ENCODE measurements at places on chromosomes 6 and 20. TPM values are rescaled to one million over a fixed set of nuclear protein-coding genes. Genes with fewer than 3 reads are reported as not detected.

Gene RBBP8NL
- total RNA-seq = not detected

Gene OTOR
- not detected for total RNA-seq

Gene PRDM13
- not detected for total RNA-seq

Gene PHACTR3
- not detected for total RNA-seq

Gene DNPH1
- 42.5 TPM for total RNA-seq

Gene HCRTR2
- not detected for total RNA-seq

Gene ZSCAN31
- 0.78 TPM for total RNA-seq

Gene RTEL1
- total RNA-seq = 54.3 TPM

Gene MAP3K5
- total RNA-seq = 15.0 TPM

Gene OR2J3
- total RNA-seq = not detected

Gene FABP7
- total RNA-seq = not detected

Gene HLA-DRB1
- 50.7 TPM for total RNA-seq

Gene CRISP2
- not detected for total RNA-seq

Gene EDN1
- total RNA-seq = not detected

Gene GSS
- total RNA-seq = 55.6 TPM

Gene GTSF1L
- total RNA-seq = not detected

Gene TRAPPC3L
- total RNA-seq = not detected

Gene CNPY3
- 86.0 TPM for total RNA-seq

Gene CTSA
- 63.4 TPM for total RNA-seq

Data from activated CD8-positive, alpha-beta T cell treated with anti-CD3 and anti-CD28 coated beads, Interleukin-2, amount 10 ng/mL, durations not matched to agents 7 days and 5 days (primary cell).